ENCODE measurements at places on chromosomes 2 and 18.

GRCh38 chr2:239245107-239245506 lies 155.7 kb downstream of the HDAC4 start:
- DNase-seq, result peak; percentile 1

- DNase-seq, result no peak
These were observed 147.1 kb upstream of the BOD1L2 start for GRCh38 chr18:56999823-57000222.

DNA sequence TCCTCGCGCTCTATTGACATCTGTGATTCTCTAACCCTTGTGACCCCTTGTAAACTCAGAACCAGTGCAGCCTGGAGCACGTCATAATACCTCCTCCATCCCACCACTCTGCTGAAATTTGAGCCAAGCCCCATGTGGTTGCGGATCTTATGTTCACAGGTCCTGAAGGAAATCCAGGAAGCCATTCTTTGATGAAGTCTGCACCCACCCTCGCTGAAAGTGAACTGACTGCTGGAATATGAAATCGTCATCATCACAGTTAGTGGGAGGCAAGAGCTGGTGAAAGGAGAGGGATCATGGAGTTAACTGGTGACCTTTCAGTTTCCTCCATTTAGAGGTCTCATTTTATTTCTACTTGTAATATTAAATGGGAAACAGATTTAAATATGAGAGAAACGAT lies 21.6 kb downstream of the ZEB2 start:
- DNase-seq, result no peak

DNA sequence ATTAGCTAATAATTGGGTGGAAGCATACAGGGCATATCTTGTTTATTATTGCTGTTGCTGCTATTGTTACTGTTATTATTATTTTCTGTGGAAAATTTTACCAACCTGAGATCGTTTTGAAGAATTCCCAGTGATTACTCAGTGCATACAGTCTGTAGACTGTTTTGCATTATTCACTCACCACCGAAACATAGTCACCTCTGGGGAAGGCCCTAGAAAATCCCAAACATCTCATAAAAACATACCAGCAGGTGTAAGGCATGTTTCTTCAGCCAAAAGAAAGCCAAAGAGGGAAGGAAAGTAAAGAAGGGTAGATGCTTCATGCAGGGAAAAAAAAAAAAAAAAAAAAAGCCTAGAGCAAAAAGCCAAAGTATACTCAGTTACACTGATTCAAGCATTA lies 647.7 kb downstream of the BCL11A start:
- no peak for DNase-seq

- no peak for DNase-seq
These were observed 1101.3 kb downstream of the LRP1B start for GRCh38 chr2:141029428-141030078.

DNA sequence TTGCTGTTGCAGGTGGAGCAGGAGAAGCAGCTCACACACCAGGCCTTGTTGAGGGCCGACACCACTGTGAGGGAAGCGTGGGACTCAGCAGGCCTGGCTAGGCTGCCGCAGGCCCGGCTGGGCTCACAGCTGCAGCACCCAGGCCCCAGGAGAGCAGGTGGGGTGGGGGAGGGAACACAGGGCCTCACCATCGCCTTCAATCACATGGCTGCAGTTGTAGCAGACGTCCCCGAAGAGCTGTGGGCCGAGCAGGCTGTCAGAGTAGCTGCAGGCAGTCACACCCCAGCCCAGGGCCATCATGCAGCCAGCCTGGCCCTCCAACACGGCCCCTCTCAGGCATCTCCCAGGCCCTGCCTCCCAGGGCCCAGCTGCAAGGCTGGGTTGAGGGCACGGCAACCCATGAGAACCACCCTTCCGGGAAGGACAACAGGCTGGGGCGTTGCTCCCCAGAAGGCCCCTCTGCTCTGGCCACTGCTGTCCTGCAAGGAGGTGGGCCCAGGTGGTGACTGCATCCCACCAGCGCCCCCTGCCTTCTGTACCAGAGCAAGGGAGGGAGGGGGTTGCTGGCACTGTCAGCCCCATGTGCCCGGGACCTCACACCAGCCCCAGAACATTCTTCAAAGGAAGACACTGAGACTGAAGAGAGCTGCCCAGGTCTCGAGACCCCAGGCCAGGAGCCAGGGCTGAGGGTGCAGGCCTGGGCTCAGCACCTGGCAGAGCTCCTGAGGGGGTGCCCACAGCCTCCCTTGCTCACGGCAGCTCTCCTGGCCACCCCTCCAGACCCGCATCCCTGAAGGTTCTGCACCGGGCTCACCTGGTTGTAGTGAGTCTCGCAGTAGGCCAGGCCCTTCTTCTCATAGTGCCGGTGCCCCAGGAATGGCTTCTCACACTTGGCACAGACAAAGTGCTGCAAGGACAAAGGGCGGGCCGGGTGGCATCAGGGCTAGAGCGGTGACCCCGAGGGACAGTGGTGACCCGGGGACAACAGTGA lies 5.6 kb upstream of the GPR17 start:
- DNase-seq, result no peak

GRCh38 chr2:182792441-182792840 lies 74.0 kb downstream of the FRZB start:
- DNase-seq, result no peak

GRCh38 chr2:183532514-183532913 lies 408.3 kb downstream of the NUP35 start:
- no peak for DNase-seq

GRCh38 chr2:110900191-110900590 lies 167.8 kb downstream of the ACOXL start:
- DNase-seq, result no peak

DNA sequence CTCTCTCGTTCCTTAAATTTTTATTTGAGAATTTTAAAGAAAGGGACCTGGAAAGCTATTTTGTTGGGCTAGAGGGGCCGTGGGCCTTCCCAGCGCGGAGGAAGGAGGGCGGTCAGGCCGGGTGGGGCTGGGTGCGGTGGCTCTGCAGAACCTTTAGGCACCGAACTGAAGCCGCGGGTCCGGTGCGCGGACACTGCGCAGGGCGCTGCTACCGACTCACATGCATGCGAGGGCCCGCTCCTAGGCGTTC lies 1.6 kb upstream of the TWIST2 start:
- DNase-seq, result no peak

GRCh38 chr2:39696101-39696553 lies 30.4 kb downstream of the TMEM178A start:
- no peak for DNase-seq

- no peak for DNase-seq
These were observed 1739.1 kb upstream of the PIK3C3 start for GRCh38 chr18:40215979-40216378.

DNA sequence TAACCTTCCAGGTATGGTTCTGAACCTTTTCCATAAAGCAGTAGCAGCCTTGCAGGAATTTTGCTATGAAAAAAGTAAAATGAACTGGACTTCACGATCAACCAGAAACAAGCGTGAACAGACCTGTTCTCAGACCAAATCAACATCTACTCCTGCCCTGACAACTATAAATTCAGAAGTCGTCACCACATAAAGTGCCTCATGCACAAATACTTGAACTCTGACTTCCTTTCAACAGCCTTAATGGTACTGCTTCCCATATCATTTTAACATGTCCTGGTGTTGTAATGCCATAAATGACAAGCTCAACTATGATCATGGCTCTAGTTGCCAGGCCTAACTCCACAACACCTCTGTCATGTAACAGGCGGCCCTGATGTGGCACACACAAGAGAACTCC lies 262.4 kb downstream of the MTX2 start:
- no peak for DNase-seq

- no peak for DNase-seq
These were observed 153.8 kb downstream of the AQP4 start for GRCh38 chr18:26711756-26712155.

DNA sequence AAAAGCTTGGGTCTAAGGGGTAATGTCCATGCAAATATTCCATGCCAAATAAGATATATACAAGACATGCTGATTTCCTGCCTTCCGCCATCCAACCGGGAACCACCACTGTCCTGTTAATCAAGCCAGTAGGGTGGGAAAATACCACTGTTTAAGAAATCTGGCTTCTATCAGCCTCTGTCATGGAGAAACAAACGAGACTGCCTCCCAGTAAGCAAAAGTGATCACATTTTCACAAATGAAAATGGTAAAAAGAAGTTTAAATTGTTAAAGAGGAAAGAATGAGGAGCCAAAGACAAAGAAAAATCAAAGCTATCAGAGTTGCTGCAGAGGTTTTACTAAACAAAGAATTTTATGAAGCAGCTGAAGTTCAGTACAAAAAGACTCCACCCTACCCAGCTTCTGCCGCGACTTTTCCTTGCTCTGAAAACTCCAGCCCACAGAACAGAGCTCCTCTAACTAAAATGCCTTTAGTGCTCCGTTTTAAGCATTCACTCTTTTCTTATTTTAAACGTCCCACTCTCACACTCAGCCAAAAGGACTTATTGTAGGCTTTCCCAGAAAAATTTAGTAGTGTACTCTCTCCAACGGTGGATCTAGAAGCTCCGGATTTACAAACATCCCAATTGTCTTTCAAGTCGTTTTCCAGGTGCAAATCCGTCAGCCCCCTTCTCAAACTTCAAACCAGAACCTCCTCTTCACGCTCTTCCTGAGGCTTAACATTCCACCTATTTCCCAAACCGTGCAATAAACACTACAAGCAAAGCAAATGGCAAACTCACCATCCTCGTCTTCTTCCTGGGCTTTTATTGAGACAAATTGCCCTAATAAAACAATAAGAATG lies 613 bp downstream of the COL5A2 start:
- DNase-seq, result no peak

- DNase-seq, result no peak
These were observed 2012.3 kb upstream of the PIK3C3 start for GRCh38 chr18:39942702-39943101.

DNA sequence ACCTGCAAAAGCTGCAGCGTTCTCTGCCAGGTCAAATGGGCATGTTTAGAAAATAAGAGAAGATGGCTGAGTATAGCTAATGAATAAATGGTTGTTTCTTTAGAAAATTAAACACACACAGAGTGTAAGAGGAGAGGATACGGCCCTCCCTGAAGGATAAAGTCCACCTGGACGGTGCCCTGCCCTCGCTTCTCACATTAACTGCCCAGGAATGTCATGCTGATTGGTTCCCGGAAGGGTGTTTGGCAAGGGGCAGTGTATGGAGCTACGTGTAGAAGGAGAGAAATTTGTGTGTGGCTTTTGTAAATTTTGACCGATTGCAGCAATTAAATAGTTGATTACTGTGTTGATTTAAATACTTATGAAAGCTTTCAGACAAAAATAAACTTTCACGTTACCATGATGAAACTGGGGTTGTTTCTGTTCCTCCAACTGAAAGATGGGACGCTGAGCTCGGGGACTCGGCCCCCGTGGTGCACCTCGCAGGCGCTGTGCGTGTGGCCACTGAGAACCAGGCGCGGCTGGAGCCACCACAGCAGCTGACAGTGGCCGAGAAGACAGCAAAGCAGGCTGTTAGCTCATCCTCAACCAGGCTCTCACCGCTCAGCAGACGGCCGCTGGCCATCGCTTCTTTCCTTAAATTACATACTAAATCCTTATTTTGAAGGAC lies 22.7 kb downstream of the MPPE1 start:
- DNase-seq, result peak; percentile 73

DNA sequence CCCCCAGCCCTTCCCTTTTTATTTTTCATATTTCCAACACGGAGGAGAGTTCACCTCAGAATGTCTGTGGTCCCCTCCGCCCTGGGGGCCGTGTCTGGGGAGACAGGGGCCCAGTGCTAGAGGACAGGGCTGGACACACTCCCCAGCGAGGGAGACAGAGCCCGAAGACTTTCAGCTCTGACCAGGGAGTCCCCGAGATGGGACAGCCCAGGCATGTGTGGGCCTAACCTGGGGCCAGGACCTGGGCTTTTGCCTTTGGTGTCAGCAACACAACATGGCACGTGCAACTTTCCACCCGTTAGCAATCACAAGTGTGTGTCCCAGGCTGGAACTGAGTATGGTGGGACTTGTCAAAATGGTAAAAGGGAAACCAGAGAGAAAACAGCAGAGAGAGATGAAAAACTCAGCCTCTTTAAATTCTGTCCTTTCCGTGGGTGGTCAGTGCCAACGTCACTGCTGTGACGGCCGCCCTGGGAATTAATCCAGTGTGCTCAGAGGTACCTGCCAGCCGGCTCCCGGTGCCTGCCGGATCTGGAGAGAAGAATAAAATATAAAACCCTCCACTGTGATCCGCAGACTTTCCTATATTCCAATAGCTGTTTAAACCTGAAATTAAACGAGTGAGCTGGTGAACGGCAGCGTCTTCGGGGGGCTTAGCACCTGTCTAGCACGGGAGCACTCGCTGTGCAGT lies 245.8 kb downstream of the EIPR1 start:
- peak; percentile 49 for DNase-seq

DNA sequence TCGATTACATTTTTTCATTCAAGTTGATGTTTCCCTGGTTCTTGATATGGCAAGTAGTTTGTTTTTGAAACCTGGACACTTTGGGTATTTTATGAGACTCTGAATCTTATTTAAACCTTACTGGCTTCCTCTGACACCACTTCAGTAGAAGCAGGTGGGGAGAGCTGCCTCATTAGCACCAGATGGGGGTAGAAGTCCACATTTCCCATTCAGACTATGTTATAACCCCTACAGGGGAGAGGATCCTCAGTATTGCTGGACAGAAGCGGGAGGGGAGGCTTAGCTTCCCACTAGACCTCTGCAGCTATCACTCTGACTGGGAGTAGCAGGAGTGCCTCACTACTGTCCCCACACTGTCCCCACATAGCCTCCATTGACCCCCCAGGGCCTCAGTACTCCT lies 145.3 kb upstream of the SLC35G4 start:
- no peak for DNase-seq

- no peak for DNase-seq
These were observed 830.8 kb upstream of the SLC39A10 start for GRCh38 chr2:194826241-194826640.

- DNase-seq, result no peak
These were observed 52.2 kb upstream of the ACKR3 start for GRCh38 chr2:236517251-236518031.

GRCh38 chr2:14626873-14627272 lies 5.6 kb upstream of the LRATD1 start:
- DNase-seq, result no peak

DNA sequence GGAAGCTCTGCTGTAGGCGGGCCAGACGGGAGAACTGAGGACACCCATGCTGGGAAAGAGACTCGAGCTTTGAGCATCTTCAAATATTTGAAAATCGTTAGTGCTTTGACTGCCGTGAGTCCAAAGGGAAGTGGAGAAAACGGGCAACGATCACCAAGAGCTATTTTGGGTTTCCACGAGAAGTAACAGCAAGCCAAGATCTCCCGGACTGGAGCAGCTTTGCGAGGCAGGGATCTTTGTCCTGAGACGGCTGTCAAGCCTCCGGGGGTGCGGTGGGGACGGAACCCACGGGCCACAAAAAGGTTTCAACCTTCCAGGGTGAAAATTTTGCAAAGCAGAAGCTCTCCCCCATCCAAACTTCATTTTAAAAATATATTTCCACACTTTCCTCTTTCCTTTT lies 195.8 kb downstream of the NDUFA10 start:
- peak; percentile 65 for DNase-seq

All from mesenteric fat pad (tissue), 1 donor.